ENCODE measurements at places on chromosomes 5 and 9. TPM values are rescaled to one million over a fixed set of nuclear protein-coding genes. Genes with fewer than 3 reads are reported as not detected.

DNA sequence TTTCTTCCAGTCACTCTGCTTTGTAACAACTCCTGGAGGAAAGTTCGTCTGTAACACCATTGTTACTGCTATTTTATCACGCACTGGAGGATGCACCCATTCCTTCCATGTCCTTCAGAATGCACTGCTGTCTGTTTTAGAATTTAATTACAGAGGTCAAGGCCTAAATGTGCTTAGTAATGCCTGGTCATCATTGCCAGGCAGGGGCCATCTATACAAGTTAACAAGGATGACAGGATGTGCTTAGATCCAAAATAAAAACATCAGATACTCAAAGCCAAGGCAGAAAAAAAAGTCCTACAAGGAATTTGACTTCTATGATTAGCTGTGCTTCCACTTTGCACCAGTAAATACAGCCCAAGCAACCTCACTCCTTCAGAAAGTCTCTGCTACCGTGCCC, 371.4 kb downstream of the SEMA5A start:
- DNase-seq = no peak
- no peak overlapping the region for H3K4me3 ChIP-seq
- no peaks in the 10 kb centered on the region for H3K4me1 ChIP-seq

FRRS1L gene
- not detected for total RNA-seq

GPR150 gene
- total RNA-seq = 0.76 TPM

VLDLR gene
- total RNA-seq = 13.0 TPM

DNA sequence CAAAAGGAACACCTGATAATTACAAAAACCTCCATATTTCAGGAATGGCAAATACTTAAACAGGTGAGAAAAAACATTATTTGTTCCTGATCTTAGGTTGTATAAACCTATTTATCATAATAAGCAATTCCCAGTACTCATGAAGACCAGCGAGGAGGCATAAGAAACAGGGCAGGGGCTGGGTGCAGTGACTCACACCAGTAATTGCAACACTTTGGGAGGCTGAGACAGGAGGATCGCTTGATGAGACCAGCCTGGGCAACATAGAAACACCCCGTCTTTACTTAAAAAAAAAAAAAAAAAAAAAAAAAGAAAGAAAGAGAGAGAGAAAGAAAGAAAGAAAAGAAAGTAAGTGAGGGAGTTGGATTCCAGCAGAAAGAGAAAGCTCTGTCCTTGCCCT, 21.6 kb downstream of the CCNJL start:
- DNase-seq = no peak
- no peak overlapping the region for H3K4me3 ChIP-seq
- no peaks in the 10 kb centered on the region for H3K27me3 ChIP-seq
- no peaks in the 10 kb centered on the region for H3K36me3 ChIP-seq
- no peak overlapping the region for H3K27ac ChIP-seq

DNA sequence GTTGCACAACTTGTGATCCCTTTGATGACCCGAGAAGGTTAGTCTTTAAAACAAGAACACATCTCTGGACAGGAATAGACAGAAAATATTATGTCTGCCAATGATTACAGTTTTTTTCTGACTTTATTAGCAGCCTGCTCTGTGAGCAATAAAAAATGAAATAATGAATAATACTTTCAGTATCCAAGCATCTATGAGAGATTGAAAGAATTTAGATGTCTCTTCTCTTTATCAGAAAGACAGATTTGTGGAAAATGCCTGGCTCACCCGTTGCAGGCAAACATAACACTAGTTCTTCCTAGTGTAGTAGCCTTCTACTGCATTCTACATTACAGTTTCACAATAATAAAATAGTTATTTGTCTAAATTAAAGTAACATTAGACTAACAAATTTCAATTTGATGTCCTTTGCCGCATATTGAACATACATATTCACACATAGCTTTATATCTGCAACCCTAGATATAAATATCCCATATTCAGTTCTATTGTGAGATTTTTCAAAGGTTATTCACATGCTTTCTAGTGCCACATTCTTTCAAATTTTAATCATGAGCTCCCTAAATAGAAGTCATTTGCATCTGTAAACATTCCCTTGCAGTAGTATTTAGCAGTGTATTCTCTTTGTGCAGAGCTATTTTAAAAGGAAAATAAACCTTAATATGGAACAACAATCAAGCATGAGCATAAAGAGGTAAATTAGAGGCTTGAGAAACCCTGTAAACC, 267.3 kb downstream of the EFNA5 start:
- no peaks in the 10 kb centered on the region for H3K27me3 ChIP-seq
- no peak overlapping the region for H3K4me3 ChIP-seq
- no peaks in the 10 kb centered on the region for H3K4me1 ChIP-seq
- H3K36me3 ChIP-seq = no peaks in the 10 kb centered on the region
- no peak for DNase-seq
- no peak overlapping the region for H3K27ac ChIP-seq

AGXT2 gene
- total RNA-seq = not detected

- DNase-seq = no peak
- no peaks in the 10 kb centered on the region for H3K36me3 ChIP-seq
- H3K4me3 ChIP-seq = no peak overlapping the region
- H3K4me1 ChIP-seq = no peaks in the 10 kb centered on the region
- H3K27me3 ChIP-seq = no peaks in the 10 kb centered on the region
- no peak overlapping the region for H3K27ac ChIP-seq
Observed at GRCh38 chr5:30287890-30288289, 905.6 kb upstream of the CDH6 start.

DNA sequence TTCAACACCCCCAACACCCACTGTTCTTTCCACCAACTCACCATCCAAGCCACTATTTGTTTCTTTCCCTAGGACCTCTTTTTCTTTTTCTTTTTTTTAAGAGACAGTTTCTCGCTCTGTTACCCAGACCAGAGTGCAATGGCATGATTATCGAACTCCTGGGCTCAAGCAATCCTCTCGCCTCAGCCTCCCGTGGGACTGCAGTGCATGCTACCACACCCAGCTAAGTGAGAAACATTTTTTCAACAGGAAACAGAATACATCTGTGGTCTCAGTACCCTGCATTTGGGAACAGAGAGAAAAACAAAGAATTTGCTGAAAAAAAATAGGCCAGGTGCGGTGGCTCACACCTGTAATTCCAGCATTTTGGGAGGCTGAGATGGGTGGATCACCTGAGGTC, 24.6 kb downstream of the B4GALT1 start:
- H3K27ac ChIP-seq = peak overlapping the region; percentile 81
- H3K27me3 ChIP-seq = no peaks in the 10 kb centered on the region
- H3K4me1 ChIP-seq = peaks cover 88% of the 10 kb centered on the region
- H3K4me3 ChIP-seq = peak overlapping the region; percentile 11

DNA sequence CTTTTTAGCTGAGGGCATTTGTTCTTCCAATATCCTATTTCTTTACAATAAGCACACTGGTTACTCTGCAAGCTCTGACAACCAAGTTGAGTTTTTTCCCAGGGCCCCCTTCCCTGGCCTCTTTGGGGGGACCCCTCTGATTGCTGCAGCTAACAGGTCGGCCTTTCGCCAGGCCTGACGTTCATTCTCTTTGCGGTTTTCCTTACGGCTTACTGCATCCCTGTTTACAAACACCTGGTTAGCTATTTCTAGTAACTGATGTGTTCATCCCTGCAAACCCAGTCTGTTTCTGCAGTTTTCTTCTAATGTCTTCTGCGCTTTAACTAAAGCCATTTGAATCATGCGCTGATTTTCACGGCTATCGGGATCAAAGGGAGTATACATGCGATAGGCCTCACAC, 37.5 kb upstream of the PPP1R26 start:
- H3K36me3 ChIP-seq = no peaks in the 10 kb centered on the region
- no peak for DNase-seq
- no peak overlapping the region for H3K27ac ChIP-seq
- no peak overlapping the region for H3K4me3 ChIP-seq

GRCh38 chr5:31247381-31247780, 53.9 kb downstream of the CDH6 start:
- H3K27ac ChIP-seq = no peak overlapping the region
- no peak overlapping the region for H3K4me3 ChIP-seq
- no peaks in the 10 kb centered on the region for H3K36me3 ChIP-seq
- H3K4me1 ChIP-seq = no peaks in the 10 kb centered on the region
- no peaks in the 10 kb centered on the region for H3K27me3 ChIP-seq
- no peak for DNase-seq

- no peak overlapping the region for H3K27ac ChIP-seq
- no peaks in the 10 kb centered on the region for H3K36me3 ChIP-seq
- peaks cover 2% of the 10 kb centered on the region for H3K27me3 ChIP-seq
- no peak for DNase-seq
Observed at GRCh38 chr5:3888310-3888709, 292.7 kb downstream of the IRX1 start.

DNA sequence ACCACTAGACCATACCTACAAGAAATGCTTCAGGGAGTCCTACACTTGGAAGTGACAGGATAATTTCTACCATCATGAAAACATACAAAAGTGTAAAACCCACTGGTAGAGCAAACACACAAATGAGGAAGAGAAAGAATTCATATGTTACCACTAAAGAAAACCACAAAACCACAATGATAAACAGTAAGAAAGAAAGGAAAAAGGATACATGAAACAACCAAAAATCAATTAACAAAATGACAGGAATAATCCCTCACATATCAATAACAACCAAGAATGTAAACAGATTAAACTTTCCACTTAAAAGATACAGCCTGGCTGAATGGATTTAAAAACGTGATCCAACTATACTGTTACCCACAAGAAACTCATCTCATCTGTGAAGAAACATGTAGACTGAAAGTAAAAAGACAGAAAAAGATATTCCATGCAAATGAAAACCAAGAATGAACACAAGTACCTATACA, 83.4 kb downstream of the LPAR1 start:
- H3K27ac ChIP-seq = no peak overlapping the region
- no peak for DNase-seq
- H3K27me3 ChIP-seq = no peaks in the 10 kb centered on the region

GRCh38 chr9:36031774-36032555, 4.7 kb upstream of the RECK start:
- no peak overlapping the region for H3K4me3 ChIP-seq
- no peaks in the 10 kb centered on the region for H3K36me3 ChIP-seq
- no peak for DNase-seq
- H3K27me3 ChIP-seq = no peaks in the 10 kb centered on the region
- peaks cover 3% of the 10 kb centered on the region for H3K4me1 ChIP-seq

DNA sequence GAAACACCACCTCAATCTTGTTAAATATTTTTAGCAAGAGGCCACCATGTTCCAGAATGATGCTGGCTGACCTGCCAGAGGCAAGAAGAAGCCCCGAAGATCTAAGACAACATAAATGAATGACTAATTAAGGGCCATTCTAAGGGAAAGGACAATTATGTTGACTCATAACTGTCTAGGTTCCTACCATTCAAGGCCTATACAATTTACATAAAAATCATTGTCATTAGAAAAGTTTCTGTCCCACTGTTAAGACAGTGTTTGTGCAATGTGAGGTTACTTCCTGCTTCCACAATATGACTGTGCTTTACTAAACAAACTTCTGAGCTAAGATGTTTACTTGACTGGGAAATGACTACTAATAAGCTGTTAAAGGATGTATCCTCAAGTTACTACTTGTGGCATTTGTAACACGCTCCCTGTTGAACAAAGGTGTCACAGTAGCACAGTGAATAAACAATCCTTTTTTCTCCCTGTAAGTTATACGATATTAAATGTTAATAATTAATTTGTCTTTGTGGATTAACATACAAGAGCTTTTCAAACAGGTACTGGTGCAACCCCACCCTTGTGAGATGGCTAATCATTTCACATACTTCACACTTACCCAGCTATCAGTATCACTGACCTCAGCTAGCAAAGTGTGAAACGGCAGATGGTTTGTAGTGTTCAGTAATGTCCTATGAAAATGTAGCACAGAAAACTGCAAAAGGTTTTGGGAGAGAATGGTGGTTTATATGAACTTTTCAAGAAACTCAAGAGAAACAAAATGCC, 195.8 kb downstream of the EFNA5 start:
- no peak for DNase-seq
- no peaks in the 10 kb centered on the region for H3K36me3 ChIP-seq
- no peak overlapping the region for H3K4me3 ChIP-seq
- H3K27me3 ChIP-seq = peaks cover 2% of the 10 kb centered on the region
- no peak overlapping the region for H3K27ac ChIP-seq
- peaks cover 3% of the 10 kb centered on the region for H3K4me1 ChIP-seq

DNA sequence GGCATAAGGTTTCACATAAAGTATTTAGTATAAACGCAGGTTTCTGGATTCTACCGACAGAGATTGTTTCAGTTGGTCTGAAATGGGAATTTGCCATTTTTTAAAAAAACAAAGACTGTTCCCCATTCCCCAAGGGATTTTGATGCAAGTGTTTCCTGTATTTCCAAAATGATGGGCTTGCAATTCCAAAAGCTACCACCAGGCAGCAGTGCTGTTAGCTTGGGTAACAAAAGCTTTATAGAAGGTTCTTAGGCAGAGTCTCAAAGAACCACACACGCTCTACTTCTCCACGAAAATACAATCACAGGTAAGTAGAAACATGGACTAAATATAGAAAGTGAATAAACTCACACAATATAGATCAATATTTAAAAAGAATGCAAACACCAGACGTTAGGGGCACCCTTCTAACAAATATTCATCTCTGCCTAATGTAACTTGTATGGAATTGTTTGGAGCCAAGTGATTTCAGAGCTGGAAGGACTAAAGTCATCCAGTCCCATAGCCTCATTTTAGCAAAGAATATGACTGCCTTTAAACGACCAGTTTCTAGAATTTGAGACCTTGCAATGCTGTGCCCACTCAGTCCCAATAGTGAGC, 154.3 kb downstream of the SPOCK1 start:
- no peaks in the 10 kb centered on the region for H3K27me3 ChIP-seq
- H3K4me1 ChIP-seq = no peaks in the 10 kb centered on the region
- H3K36me3 ChIP-seq = no peaks in the 10 kb centered on the region
- H3K27ac ChIP-seq = no peak overlapping the region
- DNase-seq = peak; percentile 53

DNA sequence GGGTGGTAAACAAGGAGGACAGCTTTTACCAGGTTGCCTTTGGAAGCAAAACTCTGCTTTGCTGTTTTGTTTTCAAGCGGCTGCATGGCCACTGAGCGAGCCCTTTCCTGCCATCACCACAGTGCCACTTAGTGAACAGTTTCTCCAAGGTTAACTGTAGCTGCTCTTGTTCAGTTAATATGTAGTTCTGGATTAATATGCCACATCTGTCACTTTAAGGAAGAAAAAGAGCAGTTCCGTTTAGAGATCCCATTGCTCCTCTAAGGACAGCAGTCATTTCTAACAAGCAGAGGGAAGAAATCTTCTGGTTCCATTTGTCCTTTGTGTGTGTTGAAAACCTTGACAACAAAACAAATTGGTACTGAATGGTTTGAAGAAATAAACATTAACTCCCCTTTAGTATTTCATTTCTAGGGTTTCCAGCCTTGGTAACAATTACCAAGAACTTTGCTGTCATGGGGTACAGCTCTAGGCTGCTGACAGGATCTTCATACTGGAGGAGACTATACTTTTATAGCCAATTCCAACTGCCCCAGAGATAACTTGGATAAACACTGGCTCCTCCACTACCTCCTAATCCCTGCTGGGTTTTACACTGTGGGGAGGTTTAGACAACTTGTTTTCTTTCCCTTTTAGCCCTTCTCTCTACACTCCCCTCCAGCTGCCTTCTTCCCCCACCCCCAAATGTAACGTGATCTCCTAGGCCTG, 10.3 kb upstream of the ABL1 start:
- peaks cover 7% of the 10 kb centered on the region for H3K36me3 ChIP-seq
- H3K27ac ChIP-seq = no peak overlapping the region
- no peak for DNase-seq
- no peaks in the 10 kb centered on the region for H3K27me3 ChIP-seq

GRCh38 chr9:78927099-78927940, 630.4 kb downstream of the PSAT1 start:
- no peaks in the 10 kb centered on the region for H3K4me1 ChIP-seq
- H3K27ac ChIP-seq = no peak overlapping the region
- no peak for DNase-seq

PHF24 gene
- 0.11 TPM for total RNA-seq

- no peak overlapping the region for H3K4me3 ChIP-seq
- no peaks in the 10 kb centered on the region for H3K27me3 ChIP-seq
- no peaks in the 10 kb centered on the region for H3K36me3 ChIP-seq
Observed at GRCh38 chr5:135248801-135249231, 150.2 kb downstream of the MACROH2A1 start.
